Stimulated activated CD4-positive, alpha-beta T cell treated with anti-CD3 and anti-CD28 coated beads, Interleukin-15, amount 100 ng/mL, for 1 hour (primary cell): ENCODE measurements at places on chromosomes 4 and X.

DNA sequence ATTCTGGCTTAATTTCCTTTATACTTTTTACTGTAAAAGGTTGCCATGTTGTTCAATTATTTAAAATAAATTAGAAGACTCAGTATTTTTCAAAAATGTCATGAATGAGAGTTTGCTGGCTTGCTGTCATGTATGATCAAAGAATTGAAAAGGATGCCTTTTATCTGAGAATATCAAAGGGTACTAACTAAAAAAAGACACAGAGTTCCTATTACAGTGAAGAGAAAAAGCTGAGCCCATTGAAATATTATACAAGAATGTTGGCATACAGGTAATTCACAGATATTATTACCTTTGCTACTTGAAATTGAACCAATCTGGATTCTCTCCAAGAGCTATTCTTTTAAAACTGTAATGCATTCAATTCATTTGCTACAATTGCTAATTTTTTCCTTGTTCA is 200.0 kb downstream of the PPP3CA start:
- no peak for DNase-seq

DNA sequence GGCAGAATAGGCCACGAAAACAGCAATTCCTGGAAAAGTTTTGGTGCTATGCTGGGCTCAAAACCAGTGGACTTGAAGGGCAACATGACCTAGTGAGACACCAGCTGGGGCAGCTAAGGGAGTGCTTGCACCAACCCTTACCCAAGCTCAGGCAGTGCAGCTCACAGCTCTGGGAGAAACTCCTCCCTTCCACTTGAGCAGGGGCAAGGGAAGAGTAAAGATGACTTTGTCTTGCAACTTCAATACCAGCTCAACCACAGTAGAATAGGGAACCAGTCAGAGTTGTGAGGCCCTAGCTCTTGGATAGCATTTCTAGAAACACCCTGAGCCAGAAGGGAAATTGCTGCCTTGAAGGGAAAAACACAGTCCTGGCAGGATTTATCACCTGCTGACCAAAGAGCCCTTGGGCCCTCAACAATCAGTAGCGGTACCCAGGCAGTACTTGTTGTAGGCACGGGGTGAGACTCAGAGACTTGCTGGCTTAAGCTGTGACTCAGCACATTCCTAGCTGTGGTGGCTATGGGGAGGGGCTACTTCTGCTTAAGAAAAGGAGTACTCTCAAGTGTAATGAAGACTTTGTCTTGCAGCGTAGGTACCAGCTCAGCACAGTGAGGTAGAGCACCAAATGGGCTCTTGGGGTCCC is 19.7 kb upstream of the ABCG2 start:
- no peak for DNase-seq

GRCh38 chr4:52788806-52789205 is 37.6 kb upstream of the ERVMER34-1 start:
- DNase-seq = no peak

GRCh38 chrX:124501586-124501985 is 155.2 kb downstream of the SH2D1A start:
- no peak for DNase-seq

DNA sequence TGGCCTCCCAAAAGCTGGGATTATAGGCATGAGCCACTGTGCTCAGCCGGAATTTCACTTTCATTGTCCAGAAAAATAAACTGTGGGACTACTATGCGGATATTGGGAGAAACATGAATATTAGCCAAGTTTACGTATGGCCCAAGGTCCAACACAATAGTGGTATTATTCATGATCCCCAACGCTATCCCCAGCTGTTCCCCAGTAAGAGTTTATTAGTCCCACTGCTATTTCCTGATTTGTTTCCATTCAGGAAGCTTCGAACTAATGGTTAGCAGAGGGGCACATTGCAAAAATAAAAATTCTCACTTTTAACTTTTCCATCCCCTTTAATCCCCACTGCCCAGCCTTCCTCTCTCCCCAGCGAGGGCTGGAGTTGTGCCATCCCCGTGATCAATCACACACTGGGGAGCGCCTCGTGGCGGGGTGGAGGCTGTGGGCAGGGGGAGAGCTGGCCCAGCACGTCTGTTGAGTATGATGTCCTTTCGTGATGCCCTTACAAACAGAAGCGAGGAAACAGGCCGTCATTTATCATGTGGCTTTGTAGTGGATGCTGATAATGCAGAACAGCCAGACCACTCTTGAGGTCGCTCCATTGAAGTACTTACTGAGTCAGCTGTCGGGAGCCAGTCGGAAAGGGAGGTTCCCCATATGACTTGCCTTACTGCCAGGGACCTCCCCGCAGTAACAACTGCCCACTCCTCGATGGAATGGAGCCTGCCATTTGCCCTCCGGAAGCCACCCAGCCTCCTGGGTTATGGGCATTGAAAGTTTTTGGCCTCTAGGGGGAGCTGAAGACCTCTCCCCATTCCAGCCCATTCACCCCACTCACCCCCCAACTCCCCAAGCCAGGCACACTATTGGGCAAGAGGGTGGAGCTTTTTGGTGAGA is 117.0 kb downstream of the KDR start:
- DNase-seq = no peak
